ENCODE measurements at places on chromosomes 5 and 9.
A peak's percentile ranks its signal among the peaks of the same experiment; 100 is the strongest.

GRCh38 chr5:111691508-111691907 lies 65.5 kb downstream of the NREP start:
- DNase-seq = no peak

DNA sequence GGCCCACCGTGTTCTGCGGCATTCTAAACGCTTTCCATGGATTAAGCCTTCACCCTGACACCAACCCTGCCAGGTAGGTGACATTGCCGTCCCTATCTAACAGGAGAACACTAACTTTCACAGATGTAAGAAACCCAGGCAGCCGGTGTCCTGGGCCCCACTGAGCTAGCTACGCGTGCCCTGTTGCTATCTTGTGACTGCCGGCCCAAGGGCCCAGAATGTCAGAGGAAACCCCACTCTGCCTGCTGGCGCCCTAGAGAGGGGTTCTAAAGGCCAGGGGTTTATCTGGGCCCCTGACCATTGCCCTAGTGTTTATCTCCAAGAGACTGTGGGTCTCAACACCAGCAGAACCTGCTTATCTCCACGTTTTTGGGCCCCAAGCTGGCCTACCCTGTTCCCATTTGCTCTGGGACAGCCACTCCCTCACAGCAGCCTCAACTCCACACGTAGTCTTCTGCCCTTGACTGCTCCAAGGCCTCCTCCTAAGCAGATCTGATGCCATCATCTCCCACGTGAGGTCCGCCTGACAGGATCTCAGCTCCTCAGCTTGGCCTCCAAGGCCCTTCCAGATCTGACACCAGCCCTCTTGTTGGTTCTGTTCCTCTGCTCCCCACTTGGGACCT lies 18.1 kb upstream of the ZBTB34 start:
- DNase-seq = no peak

- no peak for DNase-seq
Observed at GRCh38 chr9:134922932-134923240, 5.2 kb upstream of the FCN1 start.

- DNase-seq = peak; percentile 3
Observed at GRCh38 chr5:172533399-172534228, 79.3 kb upstream of the SH3PXD2B start.

- no peak for DNase-seq
Observed at GRCh38 chr5:54728588-54728915, 211.0 kb downstream of the SNX18 start.

DNA sequence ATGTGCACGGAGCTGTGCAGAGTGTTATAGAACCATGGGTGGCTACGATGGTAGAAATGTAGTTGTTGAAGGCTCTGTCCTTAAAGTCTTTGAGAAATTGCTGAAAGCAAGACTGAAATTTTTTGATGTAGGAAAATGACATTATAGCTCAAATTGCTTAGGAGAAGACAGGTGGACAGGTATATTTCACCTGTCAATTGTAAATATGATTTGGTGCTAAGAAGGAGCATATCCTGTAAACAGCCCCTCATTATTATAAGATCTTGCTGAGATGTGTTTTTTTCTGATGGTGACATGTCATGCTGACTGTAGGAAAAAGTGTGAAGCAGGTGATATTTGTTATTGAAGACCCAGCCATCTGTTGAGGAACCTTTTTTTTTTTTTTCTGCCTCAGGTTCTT lies 377.9 kb downstream of the PSAT1 start:
- DNase-seq = no peak

DNA sequence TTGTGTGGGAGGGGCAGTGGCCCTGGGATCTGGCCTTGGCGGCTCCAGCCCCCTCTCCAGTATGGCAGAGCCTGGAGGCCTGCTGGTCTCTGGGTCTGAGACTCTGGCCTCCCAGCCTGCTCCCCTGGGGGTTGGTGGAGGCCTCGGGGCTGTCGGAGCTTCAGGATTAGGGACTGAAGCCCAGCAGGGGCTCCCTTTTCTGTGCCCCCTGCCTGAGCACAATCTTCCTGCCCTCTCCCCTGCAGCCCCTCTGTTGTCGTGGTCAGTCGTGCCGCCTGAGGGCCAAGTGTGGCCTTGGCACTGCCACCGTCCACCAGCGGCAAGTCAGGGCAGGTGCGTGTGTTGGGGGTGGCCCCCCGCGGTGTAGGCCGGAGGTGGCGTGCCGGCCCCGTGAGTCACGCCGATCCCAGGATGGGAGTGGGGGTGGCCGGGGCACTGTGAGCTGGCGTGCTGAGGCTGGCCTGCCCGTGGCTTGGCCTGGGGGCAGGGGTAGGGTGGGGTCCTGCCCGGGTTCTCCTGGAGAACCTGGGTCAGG lies 53.6 kb downstream of the RXRA start:
- DNase-seq = no peak

- no peak for DNase-seq
Observed at GRCh38 chr5:5933651-5934050, 444.7 kb downstream of the MED10 start.

- no peak for DNase-seq
Observed at GRCh38 chr9:93828331-93829097, 126.6 kb downstream of the BARX1 start.

DNA sequence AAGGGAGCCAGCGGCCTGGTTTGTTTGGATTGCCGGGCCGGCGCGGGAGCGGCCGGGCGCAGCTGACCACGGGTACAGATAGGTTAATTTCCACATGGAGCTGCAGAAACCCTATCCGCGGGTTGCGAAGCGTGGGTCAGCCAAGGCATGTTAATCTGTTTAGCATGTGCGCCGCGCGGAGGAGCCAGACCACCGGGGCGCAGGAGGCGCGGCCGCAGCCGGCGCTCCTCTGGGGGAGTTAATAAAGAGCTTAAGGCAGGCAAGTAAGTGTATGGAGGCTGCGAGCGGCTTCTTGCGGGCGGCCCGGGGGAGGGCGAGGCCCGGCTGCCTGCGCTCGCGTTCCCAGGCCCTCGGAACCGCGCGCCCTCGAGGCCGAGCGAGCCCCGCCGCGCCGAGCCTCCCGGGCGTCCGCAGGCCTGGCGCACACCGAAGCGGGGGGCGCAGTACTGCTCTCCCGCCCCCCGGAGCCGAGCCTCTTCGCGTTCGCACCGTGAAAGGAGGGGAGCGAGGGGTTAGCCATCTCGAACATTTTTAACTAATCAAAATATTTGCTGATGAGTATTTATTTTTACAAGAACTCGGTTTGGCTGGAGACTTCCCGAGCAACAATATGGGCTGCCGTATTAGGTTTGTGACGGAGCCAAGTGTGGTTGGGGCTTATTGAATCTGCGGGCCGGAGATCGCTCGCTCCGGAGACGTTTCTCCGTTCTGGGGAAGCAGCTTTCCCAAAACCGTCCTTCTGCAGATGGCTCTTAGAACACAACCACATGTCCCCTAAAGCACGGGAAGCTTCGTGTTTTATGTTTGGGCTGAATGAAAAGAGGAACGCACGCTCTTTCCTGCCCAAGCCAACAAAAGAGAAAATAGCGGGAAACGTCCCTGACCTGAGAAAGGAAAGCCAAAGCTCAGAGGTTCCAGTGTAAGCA lies 28.8 kb downstream of the FOXD1 start:
- no peak for DNase-seq

- no peak for DNase-seq
Observed at GRCh38 chr5:57456531-57457135, 26.0 kb downstream of the ACTBL2 start.

GRCh38 chr5:174399411-174399810 lies 325.0 kb upstream of the MSX2 start:
- no peak for DNase-seq

DNA sequence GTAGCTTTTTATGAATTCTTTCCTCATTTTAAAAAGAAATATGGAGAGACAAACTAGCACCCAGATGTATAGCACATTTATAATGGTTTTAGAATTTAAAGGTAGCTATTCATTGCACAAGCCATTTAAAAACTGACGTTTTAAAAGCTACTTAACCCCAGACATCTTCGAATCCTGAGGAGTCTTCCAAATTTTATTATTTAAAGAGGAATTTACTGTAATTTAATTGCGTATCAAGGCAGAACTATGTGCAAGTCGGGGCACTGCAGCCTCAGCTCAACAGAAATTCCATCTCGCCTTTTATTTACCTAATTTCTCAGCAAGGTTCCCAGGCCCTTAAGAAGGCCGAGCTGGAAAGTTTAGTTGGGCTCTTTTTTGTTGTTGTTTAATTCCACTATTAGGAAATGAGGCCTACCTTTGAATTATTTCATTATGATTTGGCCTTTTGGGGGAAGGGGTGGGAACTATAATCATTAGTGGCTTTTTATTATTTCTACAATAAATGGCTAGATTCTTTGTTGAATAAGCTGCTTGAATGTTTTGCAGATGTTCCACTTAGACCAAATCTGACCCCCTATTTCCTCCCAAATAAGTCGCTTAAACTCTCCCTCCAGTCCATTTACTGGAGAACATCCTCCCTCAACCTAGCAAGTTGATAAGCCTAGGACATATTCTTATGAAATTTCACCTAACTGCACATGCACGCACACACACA lies 20.2 kb downstream of the NR2F1 start:
- no peak for DNase-seq

- no peak for DNase-seq
Observed at GRCh38 chr5:122126756-122127321, 2.5 kb upstream of the ZNF474 start.

- DNase-seq = no peak
Observed at GRCh38 chr5:164671640-164672039, 1166.2 kb downstream of the MAT2B start.

DNA sequence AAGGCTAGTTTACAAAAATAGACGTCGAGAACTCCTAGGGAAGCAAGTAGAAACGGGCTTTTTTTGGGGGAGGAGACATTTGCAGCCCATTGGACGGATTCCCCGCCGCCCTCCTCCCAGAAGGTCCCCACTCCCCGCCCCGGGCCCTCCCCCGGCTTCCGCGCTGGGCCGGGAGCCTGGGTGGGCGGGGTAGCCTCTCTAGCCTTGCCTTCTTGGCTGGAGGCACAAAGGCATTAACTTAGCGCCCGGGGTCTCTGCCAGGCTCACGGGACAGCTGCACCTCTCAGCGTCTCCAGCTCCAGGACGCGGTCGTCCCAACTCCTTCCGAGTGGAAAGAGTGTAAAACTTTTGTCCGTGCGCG lies at the start of gene DMRTA1:
TSS of gene DMRTA1 (plus strand) at position 236 of the 361 bp plus-strand sequence. CDS start 242 bp downstream, outside the sequence.
- no peak for DNase-seq
